ENCODE measurements at places on chromosomes 6 and 20.
A peak's percentile ranks its signal among the peaks of the same experiment; 100 is the strongest.

DNA sequence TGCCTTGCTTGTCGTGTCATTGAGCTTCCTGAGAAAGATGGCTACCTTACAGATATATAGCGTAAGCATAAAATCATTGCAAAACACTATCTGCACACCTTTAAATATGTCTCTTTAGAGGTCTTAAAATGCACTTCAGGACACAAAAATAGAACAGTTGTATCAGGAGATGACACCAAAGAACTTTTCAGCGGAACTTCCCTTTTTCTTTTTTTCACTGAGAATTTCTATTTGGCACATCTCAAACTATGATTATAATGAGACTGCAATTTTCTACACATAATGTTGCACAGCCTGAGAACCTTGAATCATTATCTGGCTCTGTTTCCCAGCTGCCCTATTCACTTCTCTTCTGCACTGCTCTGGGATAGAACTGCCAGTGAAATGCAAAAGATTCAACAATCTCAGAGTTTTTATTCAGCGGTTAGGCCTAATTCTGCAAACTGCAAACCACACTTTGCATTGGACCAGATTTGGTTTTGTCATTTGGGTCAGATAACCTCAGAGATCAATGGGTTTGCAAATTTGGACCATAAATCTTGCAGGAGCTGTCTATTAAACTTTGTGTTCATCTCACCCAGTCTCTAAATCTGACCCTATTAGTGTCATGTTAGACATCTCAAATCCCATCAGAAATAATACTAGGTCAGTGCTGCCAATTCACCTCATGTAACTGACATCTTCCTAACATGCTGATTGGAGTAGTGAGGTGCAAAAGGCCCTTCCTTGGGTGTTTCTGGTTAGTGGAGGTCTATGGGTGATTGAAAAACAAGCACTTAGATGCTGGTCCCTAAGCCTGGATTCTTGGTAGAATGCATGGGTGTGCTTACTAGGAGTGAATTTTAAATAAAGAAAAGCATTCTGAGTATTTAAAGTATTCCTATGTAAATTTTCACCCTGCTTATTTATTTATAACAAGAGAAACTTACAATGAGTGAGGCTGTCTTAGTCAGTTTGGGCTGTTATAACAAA is 382.7 kb downstream of the UTRN start:
- DNase-seq = no peak

DNA sequence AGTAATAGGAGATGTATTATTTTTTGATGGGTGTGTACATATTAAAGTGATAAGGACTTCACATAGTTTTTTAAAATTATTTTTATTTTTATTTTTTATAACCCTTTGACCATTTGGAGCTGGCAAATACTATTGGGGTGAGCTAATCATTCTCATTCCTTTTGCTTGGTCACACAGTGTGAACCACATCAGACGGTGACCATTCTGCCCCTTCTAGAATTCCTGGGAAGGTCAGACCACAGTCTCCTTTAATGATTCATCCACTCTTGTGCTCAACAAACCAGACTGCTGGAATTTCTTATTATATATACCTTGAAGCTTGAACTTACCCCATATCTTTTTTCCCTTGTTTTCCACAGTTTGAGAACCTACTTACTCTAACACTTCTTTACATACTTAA is 23.9 kb upstream of the PRL start:
- DNase-seq = no peak

DNA sequence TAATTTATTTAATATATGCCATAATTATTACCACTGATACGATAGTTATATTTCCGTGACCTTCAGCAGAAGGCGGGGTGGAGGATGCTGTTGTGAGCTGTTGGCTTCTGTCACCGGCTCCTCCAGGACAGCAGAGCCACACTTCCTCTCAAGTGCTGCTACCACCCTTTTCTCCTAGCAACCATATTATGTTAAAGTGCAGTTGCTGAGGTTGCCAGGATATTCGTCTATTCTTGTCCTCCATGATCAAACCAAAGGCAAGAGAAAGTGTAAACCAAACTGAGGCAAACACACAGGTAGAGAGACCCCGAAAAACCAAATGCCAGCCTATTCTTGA is 27.8 kb downstream of the RGS17 start:
- DNase-seq = no peak

- no peak for DNase-seq
Measured at GRCh38 chr6:113211170-113211569, 646.0 kb upstream of the MARCKS start.

DNA sequence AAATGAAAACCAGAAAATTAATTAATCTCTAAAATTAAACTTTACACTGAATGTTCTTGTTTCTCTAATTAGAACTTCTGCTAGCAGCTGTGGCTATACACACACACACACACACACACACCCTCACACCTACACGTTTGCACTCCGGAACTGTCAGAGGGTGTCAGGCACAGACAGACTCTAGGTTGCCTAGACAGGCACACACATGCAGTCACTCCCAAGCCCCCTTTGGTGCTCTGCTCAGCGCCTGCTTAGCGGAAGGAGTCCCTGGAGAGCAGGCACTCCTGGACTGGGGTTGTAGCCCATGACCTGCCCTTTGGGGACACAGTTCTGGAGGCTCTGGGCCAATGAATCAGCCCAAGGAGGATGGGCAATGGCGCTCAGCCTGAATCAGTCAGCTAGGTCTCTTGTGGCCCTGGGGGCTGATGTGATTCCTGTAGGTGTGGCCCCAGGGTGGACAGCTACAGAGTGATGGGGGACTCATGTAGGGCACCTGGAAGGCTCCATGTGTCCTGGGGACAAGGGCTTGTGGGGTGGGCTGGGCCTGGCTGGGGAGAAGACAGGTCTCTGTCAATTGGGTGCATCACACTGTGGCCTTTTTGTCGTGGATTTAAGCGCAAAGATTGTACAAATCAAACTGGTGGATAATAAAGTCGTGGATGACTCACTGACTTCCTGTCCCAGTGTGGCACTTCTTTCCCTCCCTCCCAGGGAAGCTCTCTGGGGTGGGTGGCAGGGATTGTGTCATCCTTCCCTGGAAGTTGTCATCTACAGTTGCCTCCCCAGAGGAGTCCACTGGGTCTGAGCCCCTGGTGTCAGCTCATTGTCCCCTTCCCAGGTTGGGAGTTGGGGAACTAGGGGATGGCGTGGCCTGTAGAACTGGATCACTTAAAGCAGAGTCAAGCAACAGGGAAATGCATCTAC is 8.8 kb downstream of the TMEM151B start:
- DNase-seq = no peak

DNA sequence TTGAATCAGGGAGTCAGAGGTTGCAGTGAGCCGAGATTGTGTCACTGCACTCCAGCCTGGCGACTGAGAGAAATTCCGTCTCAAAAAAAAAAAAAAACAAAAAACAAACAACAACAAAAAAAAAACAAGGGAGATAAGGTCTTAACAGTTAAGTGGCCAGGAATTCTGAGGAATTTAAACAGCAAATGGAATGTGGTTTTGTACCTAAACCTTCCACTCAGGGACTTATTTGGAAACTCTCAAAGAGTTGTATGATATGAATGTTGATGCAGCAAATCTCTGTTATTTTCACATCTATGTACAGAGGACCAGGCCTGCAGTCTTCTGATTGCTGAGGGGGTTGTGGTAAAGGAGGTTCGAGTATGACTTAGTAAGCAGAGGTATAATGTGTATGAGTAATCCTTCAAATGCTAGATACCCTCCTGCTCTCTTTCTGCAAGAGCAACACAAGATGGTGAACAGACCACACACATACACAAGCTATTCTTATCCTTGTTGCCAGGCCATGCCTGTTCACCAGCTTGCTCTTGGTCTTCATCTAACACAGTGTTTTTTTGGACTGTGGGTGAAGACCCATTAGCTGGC is 174.9 kb upstream of the SCGN start:
- no peak for DNase-seq

GRCh38 chr6:75498862-75499261 is 5.3 kb upstream of the FILIP1 start:
- no peak for DNase-seq

GRCh38 chr6:100880853-100881706 is at the start of gene ASCC3:
Gene ASCC3 (minus strand): TSS chr6:100881329. CDS start chr6:100867997, 13,332 bp downstream.
- peak; percentile 92 for DNase-seq

DNA sequence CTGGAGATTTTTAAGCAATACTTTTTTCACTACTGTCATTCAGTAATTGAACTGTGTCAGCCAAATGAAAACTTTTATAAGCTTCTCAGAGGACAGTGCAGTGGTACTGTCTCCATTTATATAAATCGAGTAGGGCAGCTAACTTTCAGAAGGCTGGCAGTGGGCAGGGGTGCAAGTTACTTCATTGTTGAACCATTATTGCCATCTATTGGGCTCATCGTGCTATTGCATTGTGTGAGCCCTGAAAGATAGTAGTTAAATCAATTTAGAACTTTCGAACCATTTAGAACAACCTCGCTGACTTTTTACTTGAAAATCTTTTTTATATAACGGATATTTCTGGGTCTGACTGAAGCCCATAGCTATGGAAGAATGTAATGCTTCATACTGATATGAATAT is 347.8 kb upstream of the PLCB4 start:
- DNase-seq = no peak

- no peak for DNase-seq
Measured at GRCh38 chr6:99013661-99014060, 65.9 kb upstream of the FBXL4 start.

GRCh38 chr6:157935786-157936185 is 45.9 kb upstream of the SYNJ2 start:
- DNase-seq = no peak

DNA sequence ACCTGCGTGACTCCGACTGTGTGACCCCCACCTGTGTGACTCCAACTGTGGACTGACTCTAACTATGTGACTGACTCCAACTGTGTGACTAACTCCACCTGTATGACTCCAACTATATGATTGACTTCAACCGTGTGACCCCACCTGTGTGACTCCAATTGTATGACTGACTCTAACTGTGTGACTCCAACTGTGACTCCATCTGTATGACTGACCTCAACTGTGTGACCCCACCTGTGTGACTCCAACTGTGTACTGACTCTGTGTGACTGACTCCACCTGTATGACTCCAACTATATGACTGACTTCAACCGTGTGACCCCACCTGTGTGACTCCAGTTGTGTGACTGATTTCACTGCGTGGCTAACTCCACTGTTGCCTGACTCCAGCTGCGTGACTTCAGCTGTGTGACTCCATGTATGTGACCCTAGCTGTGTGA is 38.6 kb downstream of the SYNJ2 start:
- DNase-seq = no peak

DNA sequence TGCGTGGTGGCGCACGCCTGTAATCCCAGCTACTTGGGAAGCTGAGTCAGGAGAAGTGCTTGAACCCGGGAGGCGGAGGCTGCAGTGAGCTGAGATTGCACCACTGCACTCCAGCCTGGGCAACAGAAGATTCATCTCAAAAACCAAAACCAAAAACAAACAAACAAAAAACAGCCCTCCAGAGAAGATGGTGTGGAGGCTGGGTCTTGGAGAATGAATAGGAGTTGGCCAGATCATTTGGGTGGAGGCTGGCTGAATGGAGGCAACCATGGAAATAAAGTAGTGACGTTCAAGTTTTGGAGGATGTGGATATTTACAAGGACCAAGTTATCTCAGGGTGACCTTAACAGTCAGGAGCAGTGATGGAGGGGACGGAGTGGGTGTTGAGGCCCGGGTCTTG is 24.7 kb downstream of the HIVEP1 start:
- DNase-seq = no peak

GRCh38 chr6:1950631-1951030 is 294.8 kb downstream of the GMDS start:
- no peak for DNase-seq

DNA sequence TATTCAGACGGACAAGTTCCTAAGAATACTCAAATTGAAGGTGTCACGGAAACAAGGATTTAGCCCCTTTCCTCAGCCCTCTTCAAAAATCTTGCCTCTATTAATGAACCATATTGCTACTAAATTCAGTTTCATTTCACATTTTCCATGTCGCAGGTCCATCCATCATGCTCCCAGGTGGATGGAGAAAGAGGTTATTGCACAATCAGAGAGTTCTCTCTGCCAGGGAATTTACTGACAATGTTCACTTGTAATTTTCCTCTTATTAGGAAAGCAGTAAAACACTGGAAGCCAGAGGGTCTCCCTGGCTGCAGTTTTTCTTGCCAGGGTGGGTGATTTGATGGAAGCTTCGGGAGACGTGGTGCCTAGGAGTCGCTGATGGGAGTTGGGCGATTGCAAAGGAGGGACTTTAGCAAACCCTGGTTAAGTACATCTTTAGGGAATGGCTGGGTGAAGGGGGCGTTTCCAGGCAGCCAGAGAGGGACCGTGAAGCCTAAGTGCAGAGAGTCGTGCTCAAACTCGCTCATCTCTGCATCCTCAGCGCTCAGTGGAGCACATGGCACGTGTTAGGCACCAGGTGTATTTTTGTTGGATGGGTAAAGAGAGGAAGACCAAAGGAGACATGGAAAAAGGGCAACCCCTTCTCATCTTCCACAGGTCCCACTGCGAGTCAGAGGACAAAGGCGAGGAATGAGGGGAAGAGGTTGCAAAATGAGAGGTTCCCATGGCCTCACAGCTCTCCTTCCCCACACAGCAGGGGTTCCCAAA is 321.9 kb upstream of the CDH4 start:
- no peak for DNase-seq

DNA sequence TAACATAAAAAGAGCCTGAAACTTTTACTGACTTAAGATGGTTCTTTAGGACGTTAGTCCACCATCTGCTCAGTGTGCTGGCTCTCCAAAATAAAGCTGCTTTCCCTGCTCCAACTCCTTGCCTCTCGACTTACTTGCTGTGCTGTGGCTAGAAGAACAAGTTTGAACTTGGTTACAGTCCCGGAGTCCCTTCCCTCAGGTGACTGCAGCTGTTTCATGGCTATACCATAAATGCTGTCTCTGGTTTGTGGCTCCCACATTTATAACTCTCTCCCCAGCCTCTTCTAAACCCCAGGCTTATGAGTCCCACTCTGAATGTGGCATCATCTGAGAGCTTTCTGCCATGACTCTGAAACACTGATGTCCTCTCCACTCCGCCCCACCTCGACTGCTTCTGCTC is 306.4 kb upstream of the PRND start:
- DNase-seq = no peak

- DNase-seq = no peak
Measured at GRCh38 chr6:40755046-40755681, 168.0 kb upstream of the LRFN2 start.

- no peak for DNase-seq
Measured at GRCh38 chr20:39123185-39123557, 161.0 kb downstream of the DHX35 start.

DNA sequence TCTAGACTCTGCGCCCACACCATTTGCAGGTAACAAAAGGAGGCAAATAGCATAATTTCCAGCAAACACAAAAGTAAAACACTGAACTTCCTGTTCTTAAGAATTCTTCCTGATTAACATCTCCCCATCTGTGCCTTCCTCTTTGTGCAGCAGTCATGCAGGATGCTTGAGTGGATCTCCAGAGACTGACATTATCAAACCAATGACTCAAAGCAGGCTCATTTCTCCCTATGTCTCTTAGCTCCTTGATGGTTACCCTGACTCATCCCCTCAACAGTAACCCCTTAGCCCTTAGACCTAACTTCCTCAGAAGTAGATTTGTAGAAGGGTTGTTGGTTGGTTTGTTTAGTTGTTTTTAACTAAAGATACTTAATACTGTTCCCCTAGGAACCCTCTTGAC is 137.0 kb upstream of the RIN2 start:
- no peak for DNase-seq
